Left hindlimb (tissue), 1 donor: ENCODE measurements at places on chromosomes 11 and 22.

DNA sequence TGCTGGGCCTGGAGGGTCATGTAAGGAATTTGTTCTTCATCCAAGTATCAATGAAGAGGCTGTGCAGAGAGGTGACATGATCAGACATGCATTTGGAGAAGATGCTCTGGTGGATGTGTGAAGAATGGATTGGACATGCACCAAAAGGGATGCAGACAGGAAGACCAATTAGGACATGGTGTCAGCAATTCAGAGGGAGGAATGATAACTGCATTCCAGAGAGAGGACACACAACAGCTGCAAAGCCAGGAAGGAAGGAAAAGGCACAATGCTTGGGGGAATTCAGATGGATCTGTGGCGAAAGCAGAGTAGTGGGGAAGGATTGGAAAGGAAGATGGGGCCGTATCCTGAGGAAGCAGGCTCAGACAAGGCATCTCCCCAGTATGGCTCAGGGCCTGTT, 5.2 kb upstream of the ARRB1 start:
- no peak for DNase-seq

GRCh38 chr11:1308743-1309497, 512 bp downstream of the TOLLIP start:
- DNase-seq: peak; percentile 31

GRCh38 chr22:43474161-43475101, 62.6 kb downstream of the MPPED1 start:
- peak; percentile 10 for DNase-seq

DNA sequence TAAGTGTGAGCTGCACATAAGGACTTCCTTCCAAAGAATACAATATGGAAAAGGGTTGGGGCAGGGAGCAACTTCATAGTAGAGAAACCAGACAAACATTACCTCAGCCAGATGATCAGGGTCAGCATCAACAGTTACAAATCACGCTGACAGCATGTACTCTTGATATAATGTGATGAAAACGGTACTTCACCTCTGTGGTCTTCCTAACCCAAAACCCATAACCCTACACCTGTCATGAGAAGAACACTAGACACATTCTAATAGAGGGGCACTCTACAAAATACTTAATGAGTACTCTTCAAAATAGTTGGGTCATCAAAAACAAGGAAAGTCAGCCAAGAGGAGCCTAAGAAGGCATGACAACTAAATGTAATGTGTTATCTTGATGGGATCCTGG, 43.9 kb downstream of the RRAS2 start:
- no peak for DNase-seq

GRCh38 chr11:115497303-115497702, 6.9 kb downstream of the CADM1 start:
- peak; percentile 34 for DNase-seq

- no peak for DNase-seq
These were observed 4.7 kb upstream of the NEAT1 start for GRCh38 chr11:65417702-65418430.

DNA sequence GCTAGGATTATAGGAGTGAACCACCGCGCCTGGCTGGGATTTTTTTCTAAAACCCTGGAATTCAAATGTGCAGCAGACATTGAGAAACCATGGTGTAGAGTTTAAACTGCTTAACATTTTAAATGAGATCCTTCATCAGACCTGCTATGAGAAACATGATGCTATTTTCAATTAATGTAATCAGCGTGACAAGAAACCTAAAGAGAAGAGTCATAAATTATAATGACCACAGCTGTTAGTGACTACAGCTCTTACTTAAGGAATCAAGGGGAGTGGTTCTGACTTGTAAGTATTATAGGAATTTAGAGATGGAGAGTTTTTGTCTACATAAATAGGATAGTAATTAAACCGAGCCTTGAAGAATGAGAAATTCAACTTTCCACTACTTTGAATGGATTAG, 170.6 kb downstream of the BARX2 start:
- DNase-seq: no peak

DNA sequence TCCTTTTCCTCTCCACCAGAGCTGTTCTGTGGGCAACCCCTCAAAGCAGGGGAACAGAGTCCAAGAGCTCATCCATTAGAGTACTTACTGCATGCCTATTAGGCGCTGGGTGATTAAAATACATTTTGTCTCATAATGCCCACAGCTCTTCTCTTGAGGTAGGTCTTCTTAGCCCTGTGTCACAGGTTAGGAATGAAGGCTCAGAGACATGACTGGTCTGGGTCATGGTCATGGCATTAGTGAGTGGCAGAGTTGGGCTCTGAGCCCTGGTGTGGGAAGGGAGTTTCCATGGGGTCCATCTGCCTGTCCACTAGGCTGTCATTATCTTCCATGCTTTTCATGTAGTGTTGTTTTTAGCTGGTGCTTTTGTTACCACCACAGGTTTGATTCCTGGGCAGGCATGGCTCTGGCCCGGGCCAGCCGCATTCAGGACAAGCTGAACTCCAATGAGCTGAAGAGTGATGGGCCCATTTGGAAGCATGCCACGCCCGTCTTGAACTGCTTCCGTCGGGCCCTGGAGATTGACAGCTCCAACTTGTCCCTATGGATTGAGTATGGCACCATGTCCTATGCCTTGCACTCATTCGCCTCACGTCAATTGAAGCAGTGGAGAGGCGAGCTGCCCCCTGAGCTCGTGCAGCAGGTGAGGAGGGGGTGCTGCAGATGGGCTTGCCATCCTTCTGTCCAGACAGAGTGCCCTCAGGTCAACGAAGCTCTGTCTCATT, 76.1 kb downstream of the CABIN1 start:
- DNase-seq: no peak

GRCh38 chr11:16860617-16861016, 122.2 kb downstream of the C11orf58 start:
- no peak for DNase-seq

GRCh38 chr11:7341551-7341950, 89.8 kb downstream of the SYT9 start:
- no peak for DNase-seq

DNA sequence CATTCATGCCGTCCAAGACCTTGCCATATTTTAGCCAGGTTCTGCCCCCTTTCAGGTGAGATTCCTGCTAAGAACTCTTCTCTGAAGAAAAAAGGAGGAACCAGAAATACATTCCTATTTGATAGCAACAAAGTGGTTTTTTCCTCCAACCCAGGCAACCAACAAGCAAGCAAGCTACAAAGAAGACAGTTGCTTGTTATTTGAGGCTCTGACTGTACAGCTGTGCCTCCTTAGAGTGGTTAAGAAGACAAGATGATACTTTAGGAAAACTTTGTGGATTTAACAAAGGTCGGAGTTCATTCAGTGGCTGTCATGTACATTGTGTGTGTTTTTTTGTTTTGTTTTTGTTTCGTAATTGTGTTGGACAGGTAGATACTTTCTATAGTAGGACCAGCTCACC, 21.7 kb downstream of the TEAD1 start:
- no peak for DNase-seq
